Endodermal cell (in vitro differentiated cells): ENCODE measurements at places on chromosomes 3 and 15.

DNA sequence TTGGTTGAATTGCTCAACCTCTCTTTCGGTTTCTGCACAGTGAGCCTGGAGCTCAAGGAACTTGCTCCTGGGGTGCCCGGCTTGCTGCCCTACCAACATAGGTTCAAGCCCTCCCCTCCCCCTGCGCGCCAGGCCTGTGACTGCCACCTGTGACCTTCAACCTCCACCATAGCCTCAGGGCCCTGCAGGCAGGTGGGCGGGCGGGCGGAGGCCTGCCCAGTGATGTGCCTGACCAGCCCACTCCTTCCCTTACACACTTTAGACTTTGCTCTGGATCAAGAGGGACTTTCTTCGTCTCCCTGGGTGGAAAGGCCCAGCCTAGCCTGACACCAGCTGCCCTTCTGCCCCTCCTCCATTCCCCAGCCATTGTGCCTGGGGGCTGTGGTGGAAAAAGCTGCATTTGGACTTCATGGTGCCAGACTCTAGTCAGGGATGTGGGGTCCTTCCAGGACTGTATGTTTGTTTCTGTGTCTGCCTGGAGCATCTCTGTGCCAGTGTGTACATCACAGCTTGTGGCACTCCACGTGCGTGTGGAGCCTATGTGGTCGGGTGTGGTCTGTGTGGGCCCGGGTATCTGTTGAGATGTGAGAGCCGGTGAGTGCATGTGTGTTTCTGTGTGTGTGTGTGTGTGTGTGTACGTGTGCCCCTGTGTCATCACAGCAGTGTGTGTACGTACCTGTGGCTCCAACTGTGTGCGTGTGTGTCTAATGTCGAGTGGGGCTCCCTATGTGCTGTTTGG lies 9.5 kb downstream of the PRKCD start:
- no peak overlapping the region for H3K4me3 ChIP-seq
- H3K27me3 ChIP-seq, result no peaks in the 10 kb centered on the region
- no peak overlapping the region for H3K27ac ChIP-seq
- H3K36me3 ChIP-seq, result no peaks in the 10 kb centered on the region
- no peak for DNase-seq

DNA sequence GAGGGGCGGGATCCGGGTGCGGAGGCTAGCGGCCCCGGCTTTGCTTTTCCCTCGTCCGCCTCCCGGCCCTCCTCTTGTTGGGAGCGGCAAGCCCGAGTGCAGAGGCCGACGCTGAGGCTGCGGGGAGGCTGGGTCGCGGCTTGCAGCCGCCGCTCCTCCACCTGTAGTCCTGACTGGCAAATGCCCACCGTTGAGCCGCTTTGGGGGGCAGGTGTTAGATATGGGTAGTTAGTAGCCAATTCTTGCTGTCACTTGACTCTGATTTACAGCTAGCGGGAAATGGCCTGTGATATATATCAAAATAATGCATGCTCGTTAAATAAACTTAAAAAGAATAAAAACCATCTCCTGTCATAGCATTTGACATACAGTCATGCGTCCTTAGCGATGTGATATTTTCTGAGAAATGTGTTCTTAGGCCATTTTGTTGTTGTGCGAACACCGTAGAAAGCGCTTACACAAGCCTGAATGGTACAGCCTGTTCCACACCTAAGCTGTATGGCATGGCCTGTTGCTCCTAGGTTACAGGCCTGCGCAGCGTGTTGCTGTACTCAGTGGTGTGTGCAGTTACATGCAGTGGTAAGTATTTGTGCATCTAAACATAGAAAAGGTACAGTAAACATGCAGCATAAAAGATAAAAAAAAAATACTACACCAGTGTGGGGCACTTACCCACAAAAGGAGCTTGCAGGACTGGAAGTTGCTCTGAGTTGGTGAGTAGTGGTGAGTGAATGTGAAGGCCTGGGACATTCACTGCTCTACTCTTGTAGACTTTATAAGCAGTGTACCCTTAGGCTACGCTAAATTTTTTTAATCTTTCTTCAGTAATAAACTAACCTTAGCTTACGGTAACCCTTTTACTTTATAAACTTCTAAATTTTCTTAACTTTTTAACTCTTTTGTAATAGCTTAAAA lies 873 bp downstream of the CAPN7 start:
- H3K4me1 ChIP-seq, result no peaks in the 10 kb centered on the region
- peak overlapping the region; percentile 80 for H3K27ac ChIP-seq
- no peaks in the 10 kb centered on the region for H3K27me3 ChIP-seq
- H3K4me3 ChIP-seq, result peak overlapping the region; percentile 95
- H3K36me3 ChIP-seq, result peaks cover 29% of the 10 kb centered on the region
- DNase-seq, result peak; percentile 63

- DNase-seq, result peak; percentile 45
- H3K36me3 ChIP-seq, result peaks cover 60% of the 10 kb centered on the region
- no peaks in the 10 kb centered on the region for H3K4me1 ChIP-seq
- no peaks in the 10 kb centered on the region for H3K27me3 ChIP-seq
Measured at GRCh38 chr3:49012441-49013017, 5.3 kb downstream of the WDR6 start.

- H3K36me3 ChIP-seq, result no peaks in the 10 kb centered on the region
- H3K27me3 ChIP-seq, result no peaks in the 10 kb centered on the region
- H3K4me1 ChIP-seq, result peaks cover 18% of the 10 kb centered on the region
- H3K4me3 ChIP-seq, result no peak overlapping the region
- peak; percentile 95 for DNase-seq
Measured at GRCh38 chr3:50436114-50436674, 67.2 kb downstream of the CACNA2D2 start.

- peaks cover 5% of the 10 kb centered on the region for H3K4me1 ChIP-seq
- no peak overlapping the region for H3K4me3 ChIP-seq
- H3K36me3 ChIP-seq, result no peaks in the 10 kb centered on the region
- no peaks in the 10 kb centered on the region for H3K27me3 ChIP-seq
- no peak overlapping the region for H3K27ac ChIP-seq
- DNase-seq, result no peak
Measured at GRCh38 chr3:131535131-131535530, 32.4 kb upstream of the MRPL3 start.

DNA sequence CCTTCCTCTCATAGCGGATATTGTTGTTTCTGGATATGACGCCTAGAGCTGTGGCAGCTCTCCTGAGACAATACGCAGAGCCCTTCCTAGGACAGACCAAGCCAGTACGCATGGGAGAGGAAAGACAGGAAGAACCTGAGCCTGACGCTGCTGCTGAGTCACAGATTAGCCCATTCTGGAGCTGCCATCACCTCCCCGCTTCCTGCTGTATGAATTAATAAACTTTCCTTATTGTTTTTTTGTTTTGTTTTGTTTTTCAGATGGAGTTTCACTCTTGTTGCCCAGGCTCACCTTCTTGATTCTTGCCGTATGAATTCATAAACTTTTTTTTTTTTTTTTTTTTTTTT lies 67.0 kb downstream of the PPCDC start:
- no peak for DNase-seq
- no peak overlapping the region for H3K4me3 ChIP-seq
- no peaks in the 10 kb centered on the region for H3K4me1 ChIP-seq
- H3K27me3 ChIP-seq, result no peaks in the 10 kb centered on the region
- H3K27ac ChIP-seq, result no peak overlapping the region

DNA sequence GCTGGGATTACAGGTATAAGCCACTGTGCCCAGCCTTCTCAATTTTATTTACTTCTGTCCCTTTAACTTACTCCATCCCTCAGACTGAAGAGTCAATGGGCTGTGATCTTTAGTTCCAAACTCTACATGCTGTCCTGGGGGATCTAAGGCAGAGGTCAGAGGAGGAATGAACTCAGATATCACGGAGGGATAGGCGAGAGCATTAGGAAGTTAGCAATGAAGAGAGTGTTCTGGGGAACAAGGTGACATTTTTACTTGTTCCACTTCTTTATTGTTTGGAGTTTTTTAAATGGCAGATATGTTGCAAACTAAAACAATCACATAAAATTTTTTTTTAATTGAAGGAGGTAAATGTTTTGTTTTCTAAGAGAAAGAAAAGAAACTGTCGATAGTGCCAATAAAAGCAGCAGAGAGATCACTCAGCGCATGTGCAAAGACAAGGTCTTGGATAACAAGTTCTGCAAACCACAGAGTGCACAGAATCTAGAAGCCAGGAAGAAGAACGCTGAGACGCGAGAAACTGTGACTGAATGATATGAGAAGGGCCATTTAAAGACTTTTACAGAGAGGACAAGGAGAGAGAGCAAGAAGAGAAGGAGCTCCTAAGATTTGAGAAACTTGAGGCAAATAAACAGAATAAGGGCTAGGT lies 10.8 kb upstream of the CA12 start:
- peaks cover 4% of the 10 kb centered on the region for H3K4me1 ChIP-seq
- no peaks in the 10 kb centered on the region for H3K36me3 ChIP-seq
- peaks cover 22% of the 10 kb centered on the region for H3K27me3 ChIP-seq
- H3K4me3 ChIP-seq, result no peak overlapping the region

- no peak overlapping the region for H3K4me3 ChIP-seq
- no peak for DNase-seq
- no peak overlapping the region for H3K27ac ChIP-seq
- no peaks in the 10 kb centered on the region for H3K4me1 ChIP-seq
- no peaks in the 10 kb centered on the region for H3K36me3 ChIP-seq
Measured at GRCh38 chr3:35971686-35972085, 332.4 kb downstream of the ARPP21 start.

- peaks cover 23% of the 10 kb centered on the region for H3K4me1 ChIP-seq
- no peak overlapping the region for H3K27ac ChIP-seq
- no peaks in the 10 kb centered on the region for H3K36me3 ChIP-seq
- H3K4me3 ChIP-seq, result no peak overlapping the region
- DNase-seq, result no peak
Measured at GRCh38 chr3:50626401-50626800, 9.4 kb downstream of the MAPKAPK3 start.
